SK-N-SH (cell line): ENCODE measurements at places on chromosomes 7 and 10.

- no peak for DNase-seq
Observed at GRCh38 chr7:27151341-27151930, 947 bp downstream of the HOXA3 start.

- DNase-seq: no peak
Observed at GRCh38 chr10:52472406-52473146, 158.5 kb downstream of the DKK1 start.

- DNase-seq: no peak
Observed at GRCh38 chr7:48759431-48760080, 164.8 kb upstream of the CDC14C start.

- DNase-seq: no peak
Observed at GRCh38 chr10:124568339-124568738, 106.7 kb downstream of the LHPP start.

DNA sequence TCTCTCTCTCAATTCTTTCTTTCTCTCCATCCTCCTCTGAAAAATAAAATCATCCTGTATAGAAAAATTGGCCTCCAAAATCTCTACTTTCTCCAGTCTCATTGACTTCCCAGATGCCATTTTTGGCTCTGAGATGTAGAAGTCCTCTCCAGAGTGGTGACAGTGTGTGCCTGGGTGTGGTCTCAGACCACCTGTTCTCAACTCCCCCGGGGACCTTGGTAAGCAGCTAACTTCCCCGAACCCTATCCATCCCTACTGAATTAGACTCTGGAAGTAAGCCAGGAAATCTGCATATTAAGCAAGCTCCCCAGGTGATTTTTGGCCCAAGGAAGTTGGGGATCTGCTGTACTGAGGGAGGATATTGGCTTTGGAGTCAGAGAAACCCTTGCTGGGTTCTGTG is 120.5 kb downstream of the WDR11 start:
- DNase-seq: no peak

DNA sequence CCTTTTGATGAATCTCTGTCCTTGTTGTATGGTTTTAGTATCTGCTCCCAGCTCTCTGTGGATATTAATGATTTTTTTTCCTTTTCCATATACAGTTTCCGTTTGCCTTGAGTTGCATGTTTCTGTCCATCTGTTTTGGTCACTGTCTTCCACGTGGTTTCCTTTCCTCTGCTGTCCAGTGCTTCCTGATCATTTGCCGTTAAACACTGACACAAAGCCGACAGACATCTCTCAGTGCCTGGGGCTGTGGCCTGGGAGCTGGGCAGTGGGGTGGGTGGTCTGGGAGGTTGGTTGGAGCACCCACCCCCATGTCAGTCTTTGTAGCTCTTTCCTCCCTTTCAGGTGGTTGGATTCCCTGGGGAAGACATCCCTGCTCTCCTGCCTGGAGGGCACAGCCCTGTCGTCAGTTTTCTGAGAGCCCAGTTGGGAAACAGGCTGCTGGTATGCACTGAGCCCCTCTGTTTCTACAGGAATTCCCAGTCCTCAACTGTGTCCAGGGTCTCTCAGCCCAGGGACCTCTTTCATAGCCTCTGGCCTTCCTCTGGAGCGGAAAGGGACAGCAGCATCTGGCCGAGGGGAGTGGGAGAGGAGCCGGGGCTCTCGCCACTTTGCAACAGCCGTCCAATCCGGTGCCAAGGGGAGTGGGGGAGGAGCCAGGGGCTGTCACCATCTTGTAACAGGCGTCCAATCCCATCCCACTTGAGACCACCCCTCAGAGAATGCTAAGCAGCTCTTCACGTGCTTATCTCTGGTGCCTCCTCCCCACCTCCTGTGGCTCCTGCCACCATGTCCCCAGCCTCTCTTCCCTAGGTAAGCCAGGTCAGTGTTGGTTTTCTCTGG is 26.7 kb upstream of the MKI67 start:
- peak; percentile 79 for DNase-seq

- no peak for DNase-seq
Observed at GRCh38 chr10:122280156-122280555, 9.1 kb downstream of the BTBD16 start.

DNA sequence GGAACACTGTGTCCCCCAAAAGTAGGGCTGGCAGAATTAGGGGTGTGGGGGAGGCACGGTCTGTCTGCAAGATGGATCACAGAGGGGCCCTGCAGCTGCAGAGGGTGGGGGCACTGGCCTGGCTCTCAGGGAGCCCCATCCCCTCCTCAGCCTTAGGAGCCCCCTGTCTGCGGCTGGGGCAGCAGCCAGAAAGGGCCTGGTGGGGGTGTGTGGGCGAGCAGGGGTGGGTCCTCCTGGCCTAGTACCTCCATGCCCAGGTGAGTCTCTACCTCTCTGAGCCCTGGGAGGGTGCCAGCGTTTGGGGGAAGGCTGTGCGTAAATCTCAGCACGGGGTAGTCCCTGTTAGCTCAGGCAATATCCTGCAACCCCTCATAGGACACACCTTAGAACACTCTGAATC is 280.5 kb upstream of the PPP2R2D start:
- no peak for DNase-seq

DNA sequence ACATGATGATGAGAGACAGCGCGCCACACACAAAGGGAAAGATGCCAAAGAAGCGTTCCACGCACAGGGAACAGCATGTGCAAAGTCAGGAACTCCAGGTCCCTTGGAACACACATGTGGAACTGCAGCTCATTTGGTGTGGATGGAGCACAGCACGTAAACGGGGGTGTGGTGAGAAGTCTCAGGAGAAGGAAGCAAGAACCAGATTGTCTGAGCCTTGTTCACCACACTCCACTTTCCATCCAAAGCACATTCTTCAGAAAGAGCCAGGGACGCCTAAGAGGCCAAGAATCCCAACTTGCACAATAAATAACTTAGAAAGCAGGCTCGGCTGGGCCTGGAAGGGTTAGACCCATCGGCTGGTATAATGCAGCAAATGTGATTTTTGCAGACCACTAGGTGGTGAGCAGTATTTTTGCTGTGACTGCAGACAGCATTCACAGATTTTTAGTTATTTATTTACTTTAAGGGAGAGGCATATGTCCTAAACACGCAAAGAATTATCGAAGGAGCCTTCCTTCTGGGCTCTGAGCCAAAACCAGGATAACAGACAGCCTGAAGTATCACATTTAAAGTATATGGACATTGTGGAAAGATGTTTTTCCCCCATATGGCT is 27.9 kb upstream of the ASCC1 start:
- no peak for DNase-seq

- no peak for DNase-seq
Observed at GRCh38 chr7:18126281-18126680, 98.6 kb upstream of the PRPS1L1 start.

DNA sequence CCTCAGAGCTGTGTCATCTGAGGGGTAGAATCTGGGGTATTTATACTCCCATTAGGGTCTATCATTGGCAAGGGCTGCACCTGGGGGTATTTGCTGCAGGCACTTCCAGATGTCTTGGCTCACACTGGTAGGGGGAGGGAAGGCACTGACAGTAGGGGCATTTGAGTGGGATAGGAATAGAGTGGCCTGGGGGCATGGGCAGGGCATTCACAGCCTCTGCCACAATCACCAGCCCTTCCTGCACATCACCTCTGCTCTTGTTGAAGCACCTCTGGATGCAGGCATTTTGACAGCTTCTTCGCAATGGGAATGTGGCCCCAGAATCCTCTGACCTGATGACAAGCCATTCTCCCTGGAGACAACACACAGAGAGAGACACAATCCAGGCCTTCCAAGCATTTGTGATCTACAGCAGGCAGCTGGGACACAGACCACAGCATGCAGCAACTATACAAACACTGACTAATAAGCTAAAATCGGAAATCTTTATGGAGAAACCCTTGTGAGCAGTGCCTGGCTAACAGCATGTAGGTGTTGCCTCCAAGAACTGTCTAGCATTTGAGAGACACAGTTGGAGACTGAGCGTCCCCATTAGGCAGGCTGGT is 178.5 kb downstream of the KCNMA1 start:
- DNase-seq: no peak

DNA sequence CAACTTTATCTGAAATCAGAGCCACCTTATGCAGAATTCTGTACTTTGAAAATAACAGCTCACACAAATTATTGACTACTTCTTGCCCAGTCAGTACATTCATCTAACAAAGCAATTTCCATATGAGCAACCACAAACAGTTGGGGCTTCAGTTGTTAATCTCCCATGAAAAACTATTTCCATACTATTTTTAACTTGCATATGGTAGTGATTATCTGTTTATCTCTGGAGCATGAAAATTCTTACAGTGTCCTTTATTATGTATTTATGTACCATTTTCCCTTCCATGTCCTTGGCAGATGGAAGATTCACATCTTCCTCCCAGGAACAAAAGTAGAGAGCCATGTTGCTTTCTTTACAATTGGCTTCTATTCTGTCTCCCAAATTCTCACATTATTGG is 285.7 kb downstream of the CRPPA start:
- no peak for DNase-seq

- DNase-seq: no peak
Observed at GRCh38 chr10:44752451-44753441, 158.4 kb upstream of the TMEM72 start.

GRCh38 chr10:128472196-128472595 is 346.0 kb upstream of the MKI67 start:
- DNase-seq: no peak

DNA sequence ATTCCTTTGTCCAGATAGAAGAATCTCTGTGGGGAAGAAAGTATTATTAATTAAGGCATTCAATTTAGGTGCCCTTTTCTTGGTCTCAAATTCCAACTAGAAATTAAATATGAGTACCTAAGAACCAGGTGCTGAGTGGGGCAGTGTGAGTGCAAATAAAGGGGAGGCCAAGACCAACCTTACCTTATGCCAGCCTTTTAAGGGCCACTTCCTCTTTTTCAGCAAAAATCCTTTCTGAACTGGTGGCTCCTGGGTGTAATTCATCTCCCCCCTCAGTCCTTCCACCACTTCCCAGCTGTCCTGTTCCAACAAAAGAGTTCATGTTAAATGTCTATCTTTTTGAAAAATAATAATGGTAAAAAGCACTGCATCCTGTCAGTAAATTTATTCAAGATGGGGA is 108.2 kb downstream of the OSBPL3 start:
- DNase-seq: no peak

- DNase-seq: no peak
Observed at GRCh38 chr7:85033263-85033662, 153.6 kb downstream of the SEMA3D start.

GRCh38 chr7:144006029-144006691 is 6.0 kb downstream of the OR6B1 start:
- no peak for DNase-seq

DNA sequence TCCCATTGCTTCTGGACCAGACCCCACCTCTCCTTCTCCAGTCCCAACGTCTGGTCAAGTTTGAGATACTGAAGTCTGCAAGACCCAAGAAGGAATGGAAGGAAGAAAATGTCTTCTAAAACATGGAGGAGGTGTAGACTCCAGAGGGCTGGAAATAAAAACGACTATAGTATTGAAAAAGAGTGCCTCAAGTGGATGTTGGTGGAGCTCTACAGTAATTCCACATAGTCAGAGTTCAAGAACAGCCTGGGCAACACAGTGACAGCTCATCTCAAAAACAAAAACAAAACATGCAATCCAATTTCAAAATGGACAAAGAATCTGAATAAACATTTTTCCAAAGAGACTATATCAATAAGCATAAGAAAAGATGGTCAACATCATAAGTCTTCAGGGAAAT is 2.3 kb upstream of the PCGF6 start:
- no peak for DNase-seq
